ENCODE measurements at places on chromosomes 2 and 18. TPM values are rescaled to one million over a fixed set of nuclear protein-coding genes. Genes with fewer than 3 reads are reported as not detected.

The TMEM182 gene
- total RNA-seq, result 4.4 TPM

The GCG gene
- total RNA-seq, result not detected

The SERPINB12 gene
- total RNA-seq, result not detected

The HAT1 gene
- 73.1 TPM for total RNA-seq

The PDE11A gene
- total RNA-seq, result 0.30 TPM

The DYNAP gene
- not detected for total RNA-seq

The STARD6 gene
- total RNA-seq, result not detected

The SP140 gene
- 0.16 TPM for total RNA-seq

The KATNAL2 gene
- total RNA-seq, result 1.7 TPM

The FSIP2 gene
- not detected for total RNA-seq

The THAP4 gene
- total RNA-seq, result 59.8 TPM

The RNF144A gene
- 9.9 TPM for total RNA-seq

The VAMP8 gene
- total RNA-seq, result 16.7 TPM

The GFPT1 gene
- 17.4 TPM for total RNA-seq

The ACMSD gene
- not detected for total RNA-seq

The KCNK3 gene
- total RNA-seq, result 0.94 TPM

The ACVR1C gene
- total RNA-seq, result not detected

The DSG2 gene
- total RNA-seq, result 57.7 TPM

The NLRC4 gene
- 0.11 TPM for total RNA-seq

The NCK2 gene
- 24.8 TPM for total RNA-seq

The AGXT gene
- total RNA-seq, result not detected

The GREB1 gene
- total RNA-seq, result 2.6 TPM

The PTPRM gene
- total RNA-seq, result 33.7 TPM

The CD8B2 gene
- not detected for total RNA-seq

The IL36B gene
- total RNA-seq, result not detected

The DSG1 gene
- not detected for total RNA-seq

The KIF1A gene
- 1.4 TPM for total RNA-seq

The POTEE gene
- total RNA-seq, result not detected

The CRYBA2 gene
- not detected for total RNA-seq

The RMDN2 gene
- total RNA-seq, result 5.6 TPM

The SCYGR4 gene
- not detected for total RNA-seq

The MRPL44 gene
- total RNA-seq, result 47.3 TPM

The POTEC gene
- total RNA-seq, result not detected

The TGFBRAP1 gene
- total RNA-seq, result 16.5 TPM

The RESP18 gene
- not detected for total RNA-seq

The ARHGAP15 gene
- not detected for total RNA-seq
